Cardiac septum (tissue), 1 donor: ENCODE measurements at places on chromosomes 4 and X. TPM values are rescaled to one million over a fixed set of nuclear protein-coding genes. Genes with fewer than 3 reads are reported as not detected.

HS6ST2 gene
- 0.24 TPM for total RNA-seq

RASSF6 gene
- not detected for total RNA-seq

DNA sequence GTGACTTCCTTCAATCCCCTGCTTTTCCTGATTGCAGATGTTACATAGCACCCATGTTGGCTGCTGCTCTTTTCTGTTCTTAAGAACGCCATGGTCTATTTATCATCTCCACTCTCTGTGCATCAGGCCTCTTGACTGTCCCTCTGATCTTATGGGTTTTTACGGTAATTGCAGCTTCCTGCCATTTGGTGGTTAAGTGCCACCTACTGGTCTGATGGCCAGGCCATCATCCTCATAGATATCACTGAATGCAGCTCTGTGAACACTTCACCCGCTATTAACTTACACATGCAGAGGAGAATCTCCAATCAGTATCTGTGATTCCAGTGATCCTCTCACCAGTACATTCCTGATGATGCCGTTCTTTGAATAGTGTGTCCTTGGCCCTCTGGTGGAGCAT is 382.4 kb downstream of the TRAM1L1 start:
- no peak for DNase-seq

GABRB1 gene
- total RNA-seq = 10.7 TPM

- DNase-seq = no peak
These were observed 61.0 kb downstream of the CHST7 start for GRCh38 chrX:46634577-46634976.

TCEAL3 gene
- 24.7 TPM for total RNA-seq

DNA sequence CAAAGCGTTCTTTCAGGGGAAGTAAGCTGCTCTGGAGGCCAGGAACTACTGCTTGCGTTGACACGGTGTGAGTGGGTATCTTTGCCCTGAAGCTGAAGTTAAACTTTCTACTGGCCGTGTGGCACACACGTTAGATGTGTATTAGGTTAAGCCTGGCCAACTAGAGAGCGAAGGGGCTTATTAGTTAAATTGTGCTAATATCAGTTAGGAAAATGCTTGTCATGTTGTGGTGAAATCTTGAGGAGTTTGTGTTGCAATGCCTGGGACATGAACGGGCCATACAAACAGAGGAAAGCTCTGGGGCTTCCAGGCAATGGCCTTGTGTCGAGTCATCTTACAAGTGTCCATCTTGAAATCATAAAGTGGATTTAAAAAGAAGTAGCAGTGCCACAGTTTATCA is 62.6 kb downstream of the NSUN7 start:
- no peak for DNase-seq

HSFX3 gene
- total RNA-seq = 0.59 TPM

DNA sequence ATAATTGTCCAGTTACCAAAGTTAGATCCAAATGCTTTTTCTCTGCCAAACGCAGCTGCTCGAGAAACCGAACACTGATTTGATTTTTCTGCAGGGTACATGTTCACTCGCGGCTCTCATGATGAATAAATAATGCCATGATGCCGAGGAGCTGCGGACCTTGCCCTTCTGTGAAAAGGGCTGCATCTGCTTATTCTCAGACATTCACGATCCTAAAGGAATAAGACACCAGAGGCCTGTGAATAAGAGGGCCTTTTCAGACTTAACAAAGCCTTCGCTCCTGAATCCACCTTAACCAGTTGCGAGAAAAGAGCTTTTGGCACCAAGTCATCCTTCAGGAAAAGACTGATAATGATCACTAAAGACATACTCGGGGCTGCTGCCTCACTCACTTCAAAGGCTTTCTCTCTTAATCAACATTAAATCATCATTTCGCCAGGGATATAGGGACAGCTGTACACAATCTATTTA is 147.5 kb downstream of the FBXO8 start:
- DNase-seq = no peak

PPEF2 gene
- not detected for total RNA-seq

- no peak for DNase-seq
These were observed 45.5 kb downstream of the SMIM31 start for GRCh38 chr4:164799410-164799809.

- no peak for DNase-seq
These were observed 1522.8 kb upstream of the PABPC4L start for GRCh38 chr4:135724421-135724820.

- DNase-seq = no peak
These were observed 562.8 kb upstream of the IGFBP7 start for GRCh38 chr4:57672846-57673433.

TEX13C gene
- not detected for total RNA-seq

DNA sequence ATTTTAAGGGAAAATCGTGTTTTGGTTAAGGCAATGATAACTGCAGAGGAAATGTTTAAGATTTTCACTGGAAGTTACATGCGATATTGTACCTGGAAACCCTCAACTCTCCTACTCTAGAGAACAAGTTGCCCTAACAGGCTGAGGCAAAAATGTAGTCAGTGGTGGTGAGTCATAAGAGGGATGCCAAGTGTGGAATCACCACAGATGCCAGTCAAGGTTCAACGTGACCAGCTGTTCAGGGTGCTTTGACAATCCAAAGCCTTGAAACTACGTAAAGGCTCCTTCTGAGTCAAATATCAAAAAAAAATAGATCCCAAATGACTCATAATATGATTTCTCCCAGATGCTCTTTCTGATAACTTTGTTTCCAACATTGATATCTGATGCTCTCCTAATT is 77.9 kb upstream of the AFF2 start:
- DNase-seq = no peak

INPP4B gene
- 83.1 TPM for total RNA-seq

- no peak for DNase-seq
These were observed 25.9 kb upstream of the PRDM5 start for GRCh38 chr4:120948382-120948781.

GRCh38 chr4:86271057-86271456 is 88.8 kb downstream of the MAPK10 start:
- no peak for DNase-seq

GRCh38 chrX:48677516-48677915 is 6.1 kb upstream of the WAS start:
- no peak for DNase-seq

GRCh38 chr4:149715822-149716585 is 99.6 kb downstream of the IQCM start:
- DNase-seq = no peak

DNA sequence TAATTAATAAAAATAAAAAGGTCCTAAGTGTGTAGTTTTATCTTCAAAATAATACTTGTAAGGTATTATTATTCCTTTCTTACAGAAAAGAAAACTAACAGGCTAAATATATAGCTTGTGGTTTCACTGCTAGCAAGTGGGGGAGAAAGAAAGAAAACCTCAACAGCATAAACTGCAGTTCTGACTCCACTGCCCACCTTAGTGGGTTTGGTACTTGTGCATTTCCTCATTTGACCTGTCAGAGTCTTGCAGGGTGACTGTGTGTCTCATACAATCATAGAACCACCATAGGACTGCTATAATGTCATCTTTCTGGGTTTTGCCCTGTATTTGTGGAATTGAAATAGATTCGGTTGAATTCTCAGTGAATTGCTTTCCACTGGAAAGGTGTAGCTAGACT is 94.7 kb upstream of the PUDP start:
- no peak for DNase-seq

DNA sequence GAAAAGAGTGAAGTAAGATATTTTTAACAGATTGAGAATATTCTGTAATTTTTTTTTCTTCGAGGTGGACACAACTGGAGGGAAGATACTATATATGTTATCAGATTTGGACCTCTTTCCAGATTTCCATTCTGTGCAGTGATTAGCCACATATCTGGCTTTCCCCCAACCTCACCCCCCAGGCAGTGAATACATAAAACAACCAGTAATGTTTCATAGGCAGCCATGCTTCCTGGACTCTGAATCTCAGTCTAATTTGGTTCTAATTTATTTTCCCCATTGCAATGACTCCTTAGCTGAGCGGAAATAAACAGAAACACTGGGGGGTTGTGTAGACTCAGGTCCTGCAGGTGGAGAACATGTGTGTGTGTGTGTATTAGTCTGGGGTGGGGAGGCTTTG is 226.5 kb downstream of the FBXW7 start:
- DNase-seq = no peak

CXorf51B gene
- not detected for total RNA-seq

GRCh38 chr4:56271131-56271530 is 116.2 kb downstream of the AASDH start:
- no peak for DNase-seq

GRCh38 chr4:38612646-38613414 is 51.2 kb upstream of the KLF3 start:
- no peak for DNase-seq

JAKMIP1 gene
- not detected for total RNA-seq

CENPI gene
- total RNA-seq = 0.46 TPM

ZFP42 gene
- total RNA-seq = not detected

CTAG2 gene
- not detected for total RNA-seq

GATA1 gene
- total RNA-seq = not detected

- DNase-seq = no peak
These were observed 33.0 kb downstream of the HDX start for GRCh38 chrX:84469226-84469625.

GRCh38 chrX:153633048-153633447 is 14.0 kb upstream of the DUSP9 start:
- no peak for DNase-seq

DUSP21 gene
- total RNA-seq = not detected
